Suppressor macrophage treated with lipopolysaccharide for 4 hours (primary cell): ENCODE measurements at places on chromosomes 2 and 18.

DNA sequence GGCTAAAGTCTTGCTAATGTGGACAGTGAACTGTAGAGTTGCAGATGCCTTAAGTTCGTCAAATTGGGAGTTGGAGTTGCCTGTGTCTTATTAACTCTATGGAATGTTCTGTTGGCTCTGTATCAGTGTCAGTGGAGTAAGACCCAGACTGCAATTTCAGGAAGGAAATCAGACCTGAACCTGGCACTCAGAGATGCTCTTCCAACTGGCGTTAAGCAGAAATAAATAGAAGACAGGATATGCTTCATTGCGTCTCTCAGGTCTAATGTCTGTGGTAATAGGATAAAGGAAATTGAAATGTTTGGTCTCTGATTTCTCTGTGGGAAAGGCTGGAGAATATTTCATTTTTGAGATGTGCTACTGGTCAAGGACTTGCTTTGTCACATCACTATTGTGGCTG lies 846.7 kb upstream of the ID2 start:
- no peak for DNase-seq

DNA sequence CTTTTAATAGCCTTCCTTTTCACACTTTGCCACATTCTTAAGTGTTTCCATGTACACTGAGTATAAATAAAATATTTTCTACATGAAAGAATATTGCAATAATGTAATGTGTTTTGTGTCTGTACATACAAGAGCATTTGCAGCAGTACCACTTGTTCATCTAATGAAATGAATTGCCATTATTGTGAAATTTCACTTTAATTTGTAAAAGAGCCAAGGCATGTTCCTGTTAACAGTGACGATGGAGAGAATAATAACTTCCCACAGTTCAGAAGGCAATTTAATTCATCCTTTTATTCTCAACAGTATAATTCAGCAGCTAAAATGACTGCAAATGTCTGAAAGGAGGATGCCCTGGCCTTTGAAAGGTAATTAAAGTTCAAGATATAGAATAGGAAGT lies 853.9 kb downstream of the LRRTM4 start:
- no peak for DNase-seq

GRCh38 chr2:174841936-174842335 lies 77.7 kb upstream of the CHRNA1 start:
- no peak for DNase-seq

DNA sequence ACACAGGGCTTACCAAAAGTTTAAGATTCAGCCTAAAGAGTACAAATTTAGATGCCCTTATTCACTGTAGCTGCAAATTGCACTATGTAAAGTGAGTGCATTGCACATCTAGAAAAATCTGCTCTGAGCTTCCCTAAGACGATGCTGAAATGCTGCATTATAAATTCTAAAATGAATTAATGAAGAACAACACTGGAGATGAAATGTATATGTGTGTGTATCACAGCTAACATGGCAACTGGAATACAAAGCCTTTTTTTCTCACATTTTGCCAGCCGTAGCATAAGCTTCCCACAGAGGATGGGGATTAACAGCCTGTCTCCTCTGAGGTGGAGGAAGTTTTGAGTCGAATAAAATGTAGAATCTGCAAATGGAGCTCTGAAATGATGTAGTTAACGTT lies 338.3 kb upstream of the ZEB2 start:
- no peak for DNase-seq

DNA sequence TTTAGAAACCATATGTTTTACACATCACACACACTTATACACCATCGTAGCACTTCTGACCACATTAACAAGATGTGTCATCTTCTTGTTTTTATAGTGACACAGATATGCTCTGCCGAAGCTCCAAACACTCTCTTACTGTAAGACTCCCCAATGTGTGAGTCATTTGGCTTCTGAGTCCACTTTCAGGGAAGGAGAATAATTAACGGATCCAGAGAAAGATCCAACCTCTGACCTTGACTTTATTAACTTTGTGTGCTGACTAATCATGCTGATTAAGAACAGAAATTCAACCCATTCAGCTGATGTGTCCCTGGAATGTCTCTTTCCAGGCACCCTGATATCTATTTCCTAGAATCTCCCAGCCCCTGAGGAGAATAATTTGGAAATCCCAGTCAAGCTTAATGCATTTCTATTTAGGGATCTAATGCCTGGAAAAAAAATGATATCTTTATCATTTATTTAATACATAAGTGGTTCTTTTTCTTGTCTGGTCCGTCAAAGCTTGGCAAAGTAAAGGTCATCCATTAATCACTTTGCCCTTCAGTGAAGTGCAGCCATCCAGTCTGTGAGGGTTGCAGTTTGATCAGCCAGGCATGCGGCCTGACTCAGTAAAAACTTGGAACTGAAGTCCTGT lies 615.8 kb upstream of the SYT4 start:
- no peak for DNase-seq

GRCh38 chr18:79497638-79498081 lies 101.9 kb downstream of the NFATC1 start:
- DNase-seq = no peak

DNA sequence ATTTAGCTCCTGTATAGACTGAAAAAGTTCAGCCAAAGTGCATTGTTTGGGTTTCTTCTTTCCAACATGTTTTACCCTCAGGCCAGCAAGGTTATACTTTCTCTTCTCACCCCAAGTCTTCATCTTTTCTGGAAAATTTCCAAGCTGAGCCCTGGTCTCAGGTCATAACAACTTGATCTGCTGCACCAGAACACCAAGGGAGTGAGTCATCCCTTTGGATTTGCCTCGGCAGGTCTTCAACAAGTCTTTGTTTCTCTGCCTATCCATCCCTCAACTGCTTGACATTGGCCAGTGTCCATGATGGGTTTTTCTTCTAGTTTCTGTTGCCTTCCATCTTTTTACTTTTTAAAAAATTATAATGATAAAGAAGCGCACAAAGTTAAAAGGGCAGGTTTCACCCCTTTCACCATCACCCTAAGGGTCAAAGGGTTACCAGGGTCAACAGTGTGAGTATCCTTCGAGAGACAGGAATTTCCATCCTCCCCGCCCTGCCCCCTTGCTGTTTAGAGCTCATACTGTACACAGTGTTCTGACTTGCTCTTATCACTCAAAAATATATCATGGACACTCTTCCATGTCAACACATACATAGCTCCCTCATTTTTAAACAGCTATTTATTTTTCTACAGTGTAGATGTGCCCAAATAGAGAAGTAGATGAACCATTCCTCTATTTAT lies 5.7 kb upstream of the SPATS2L start:
- no peak for DNase-seq

DNA sequence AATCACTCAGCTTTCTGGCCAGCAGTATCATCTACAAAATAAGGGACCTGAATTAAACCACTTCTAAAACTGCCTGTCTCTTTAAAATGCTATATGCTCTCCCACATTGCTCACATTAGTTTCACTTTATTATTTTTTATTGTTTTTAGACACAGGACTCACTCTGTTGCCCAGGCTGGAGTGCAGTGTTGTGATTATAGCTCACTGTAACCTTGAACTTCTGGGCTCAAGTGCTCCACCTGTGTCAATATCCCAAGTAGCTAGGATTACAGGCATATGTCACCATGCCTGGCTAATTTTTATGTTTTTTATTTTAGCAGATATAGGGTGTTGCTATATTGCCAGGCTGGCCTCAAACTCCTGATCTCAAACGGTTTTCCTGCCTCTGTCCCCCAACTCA lies 591.3 kb upstream of the ZNF804A start:
- DNase-seq = no peak

DNA sequence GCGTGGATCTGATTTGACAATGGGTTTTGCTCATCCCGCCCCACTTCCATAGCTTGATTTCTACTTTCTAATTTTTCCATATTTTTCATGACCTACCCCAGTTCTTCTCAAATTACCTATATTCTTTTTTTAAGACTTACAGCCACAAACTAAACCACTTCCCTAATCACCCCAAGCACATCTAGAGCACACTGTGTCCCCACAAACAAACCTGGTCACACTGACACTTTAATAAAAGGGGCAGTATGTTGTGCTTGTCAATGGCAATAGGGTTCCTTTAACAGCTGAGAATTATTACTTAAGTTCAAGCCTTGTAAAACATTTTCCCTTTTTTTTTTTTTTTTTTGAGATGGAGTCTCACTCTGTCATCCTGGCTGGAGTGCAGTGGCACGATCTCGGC lies 47.1 kb downstream of the MREG start:
- no peak for DNase-seq

- DNase-seq = peak; percentile 2
Measured at GRCh38 chr2:60612033-60612432, 58.6 kb upstream of the BCL11A start.

- no peak for DNase-seq
Measured at GRCh38 chr2:140770645-140771044, 1360.2 kb downstream of the LRP1B start.

- no peak for DNase-seq
Measured at GRCh38 chr18:35707674-35708073, 126.1 kb downstream of the GALNT1 start.

DNA sequence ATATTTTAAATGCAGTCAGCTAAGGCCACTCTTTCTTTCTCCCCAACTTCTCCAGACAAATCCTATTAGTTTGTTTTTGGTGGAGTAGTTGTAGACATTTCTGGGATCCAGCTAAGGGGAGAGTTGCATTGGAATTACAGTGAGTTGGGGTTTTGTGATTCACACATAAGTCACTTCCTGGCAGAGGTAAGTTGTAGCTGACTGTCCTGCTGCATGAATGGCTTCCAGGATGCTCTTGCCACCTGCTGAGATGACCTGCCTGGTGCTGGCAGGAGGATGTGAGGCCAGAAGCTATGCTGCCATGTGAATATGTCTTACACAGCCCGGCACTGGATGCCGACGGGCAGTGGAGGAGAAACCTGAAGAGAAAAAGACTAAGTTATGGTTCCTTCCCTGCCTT lies 243.7 kb downstream of the TDRD15 start:
- no peak for DNase-seq

- no peak for DNase-seq
Measured at GRCh38 chr2:85156619-85157018, 23.4 kb downstream of the TCF7L1 start.

GRCh38 chr2:155633887-155634570 lies 698.5 kb downstream of the NR4A2 start:
- DNase-seq = peak; percentile 73

DNA sequence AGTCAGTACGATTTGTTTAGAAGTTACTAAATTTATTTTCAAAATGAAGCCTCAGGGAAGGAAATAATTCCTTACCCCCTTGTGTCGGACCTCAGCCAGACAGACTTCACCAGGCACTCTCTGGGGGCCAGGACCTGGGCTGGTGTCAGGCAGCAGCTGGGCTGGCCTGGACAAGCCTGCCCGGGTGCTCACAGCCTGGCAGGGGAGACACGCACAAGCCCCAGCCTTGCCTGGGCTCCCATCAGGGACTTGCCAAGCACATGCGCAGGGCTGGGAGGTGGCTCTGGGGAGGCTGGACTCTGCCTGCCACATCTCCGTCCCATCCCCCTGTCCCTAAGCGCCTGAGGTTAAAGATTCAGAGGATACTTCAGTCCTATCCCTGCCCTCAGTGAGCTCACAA lies 56.8 kb upstream of the HS6ST1 start:
- no peak for DNase-seq

DNA sequence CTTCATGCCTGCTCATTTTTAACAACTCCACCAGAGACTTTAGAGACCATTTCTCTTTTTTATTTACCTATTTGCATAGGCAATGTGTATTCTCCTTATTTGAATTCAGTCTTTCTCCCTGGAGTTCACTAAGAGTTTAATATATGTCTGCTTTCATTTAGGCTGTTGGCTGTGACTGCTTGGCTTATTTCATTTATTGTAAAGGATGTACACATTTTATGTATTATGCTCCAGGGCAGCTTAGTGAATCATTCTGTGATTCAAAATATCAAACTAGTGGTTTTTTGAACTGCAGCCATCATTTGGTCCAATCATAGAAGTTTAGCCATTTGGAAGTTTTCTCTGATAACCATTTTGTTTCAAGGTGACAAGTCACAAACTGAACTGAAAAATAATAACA lies 229.6 kb downstream of the LPIN1 start:
- no peak for DNase-seq

- peak; percentile 39 for DNase-seq
Measured at GRCh38 chr2:23381084-23381483, 3.9 kb upstream of the KLHL29 start.

- no peak for DNase-seq
Measured at GRCh38 chr18:36582988-36583745, 245.6 kb downstream of the TPGS2 start.

GRCh38 chr18:37251679-37252078 lies 313.9 kb downstream of the CELF4 start:
- no peak for DNase-seq
